ENCODE measurements at places on chromosomes 5 and 9.

DNA sequence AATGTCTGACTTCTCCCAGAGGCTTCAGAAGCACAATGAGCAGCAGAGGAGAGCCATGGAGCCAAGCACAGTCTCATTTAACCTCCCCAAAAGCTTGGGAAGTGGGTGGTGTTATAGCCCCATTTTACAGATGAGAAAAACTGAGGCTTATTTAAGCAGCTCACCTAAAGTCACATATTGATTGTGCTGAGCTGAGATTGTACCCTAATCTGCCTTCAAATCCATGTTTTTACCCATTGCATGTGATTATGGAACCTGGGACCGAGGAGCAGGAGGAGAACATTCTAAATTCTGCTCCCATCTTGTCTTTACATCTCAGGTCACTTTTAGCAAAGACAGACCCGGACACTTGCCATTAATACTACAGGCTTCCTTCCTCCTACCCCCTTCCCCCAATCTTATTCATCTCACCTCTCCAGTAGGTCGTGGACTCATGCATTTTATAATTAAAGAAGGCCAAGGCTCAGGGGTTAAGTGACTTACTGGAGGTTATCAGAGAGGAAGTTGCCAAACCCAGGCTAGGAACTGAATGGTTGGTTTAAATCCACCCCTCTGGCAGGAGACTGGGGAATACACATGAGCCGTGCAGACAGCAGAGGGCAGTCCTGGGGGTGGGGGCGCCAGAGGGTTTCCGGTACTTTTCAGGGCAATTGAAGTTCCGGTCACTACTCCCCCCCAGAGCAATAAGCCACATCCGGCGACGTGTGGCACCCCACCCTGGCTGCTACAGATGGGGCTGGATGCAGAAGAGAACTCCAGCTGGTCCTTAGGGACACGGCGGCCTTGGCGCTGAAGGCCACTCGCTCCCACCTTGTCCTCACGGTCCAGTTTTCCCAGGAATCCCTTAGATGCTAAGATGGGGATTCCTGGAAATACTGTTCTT lies 51.0 kb upstream of the IL17B start:
- no peak for DNase-seq

GRCh38 chr9:135692410-135692809 lies 6.9 kb downstream of the SOHLH1 start:
- no peak for DNase-seq

GRCh38 chr5:89883967-89884366 lies 525.6 kb downstream of the CETN3 start:
- DNase-seq, result no peak

GRCh38 chr5:143511736-143512135 lies 108.2 kb upstream of the NR3C1 start:
- no peak for DNase-seq

- no peak for DNase-seq
These were observed 4.6 kb downstream of the NMRK1 start for GRCh38 chr9:75083188-75083970.

GRCh38 chr9:120545701-120546550 lies 34.0 kb downstream of the CDK5RAP2 start:
- DNase-seq, result no peak

- no peak for DNase-seq
These were observed 16.9 kb downstream of the PDGFRB start for GRCh38 chr5:150138551-150139265.

DNA sequence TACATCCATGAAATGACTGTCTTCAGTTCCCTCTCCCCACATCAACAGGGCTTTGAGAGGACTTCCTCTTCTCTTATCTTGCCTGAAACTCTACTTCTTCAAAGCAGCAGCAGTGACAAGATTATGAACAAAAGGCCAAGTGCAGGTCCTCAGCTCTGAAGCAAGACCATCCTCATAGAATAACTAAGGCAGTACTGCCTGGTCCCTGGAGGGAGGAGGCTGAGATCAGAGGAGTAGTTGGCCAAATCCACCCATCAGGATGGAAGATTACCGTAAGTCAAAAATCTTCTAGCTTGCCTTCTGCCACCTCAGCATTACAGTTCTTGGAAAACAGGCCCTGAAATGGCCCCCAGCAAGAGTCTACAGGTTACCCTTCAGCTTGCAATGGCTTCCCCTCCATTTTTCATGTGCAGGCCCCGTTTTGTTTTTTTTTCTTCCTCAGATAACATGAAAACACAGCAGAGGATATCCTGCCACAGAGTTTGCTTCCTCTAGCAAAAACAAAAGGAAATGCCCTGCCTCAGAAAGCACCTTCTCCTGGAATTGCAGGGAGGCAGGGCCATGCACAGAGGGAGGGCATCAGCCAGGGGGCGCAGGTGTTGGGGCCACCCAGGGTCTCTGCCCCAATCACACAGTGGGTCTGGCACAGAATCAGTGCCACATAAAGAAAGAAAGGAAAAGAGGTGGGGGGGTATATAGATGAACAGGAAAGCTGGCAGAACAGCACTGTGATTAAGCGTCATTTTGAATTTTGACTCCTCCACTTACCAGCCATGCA lies 40.0 kb downstream of the KLHL3 start:
- no peak for DNase-seq

DNA sequence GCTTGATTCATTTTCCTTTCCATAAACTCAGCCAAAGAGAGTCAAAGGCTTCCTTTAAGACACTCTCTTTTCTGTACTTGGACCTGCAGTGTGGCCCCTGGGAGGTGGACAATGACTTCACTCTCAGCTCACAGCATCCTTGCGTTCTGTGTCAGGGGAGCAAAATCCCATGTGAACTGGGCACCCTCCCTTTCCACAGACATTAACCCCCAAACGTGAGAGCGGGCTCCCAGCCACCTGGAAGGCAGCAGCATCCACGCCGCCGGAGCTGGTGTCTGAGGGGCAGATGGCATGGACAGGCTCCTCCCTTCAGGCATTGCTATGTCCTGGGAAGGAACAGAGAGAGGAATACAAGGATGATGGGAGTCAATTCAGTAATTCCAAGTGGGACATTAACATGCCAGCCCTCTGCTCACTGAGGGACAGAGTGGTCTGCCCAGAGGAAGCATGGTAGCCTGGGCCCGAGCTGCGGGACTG lies 39.5 kb downstream of the TRIP13 start:
- DNase-seq, result no peak

DNA sequence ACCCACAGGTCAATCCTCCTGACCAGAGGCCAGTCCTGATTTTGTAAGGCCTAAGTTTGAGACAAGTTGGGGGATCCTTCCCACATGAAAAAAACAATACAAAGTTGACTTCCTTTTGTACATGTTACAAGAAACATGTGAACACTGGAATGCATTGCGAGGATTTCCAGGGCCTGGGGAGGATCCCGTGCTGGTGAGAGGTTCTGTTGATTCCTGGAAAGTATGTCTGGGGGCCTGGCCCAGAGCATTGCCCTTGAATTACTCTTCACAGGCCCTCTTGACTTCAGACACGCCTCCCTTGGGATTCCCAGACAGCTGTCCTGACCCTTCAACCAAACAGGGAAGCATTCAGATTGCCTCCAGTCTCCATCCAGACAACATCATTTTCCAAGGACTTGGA lies 234.2 kb upstream of the IRX2 start:
- DNase-seq, result no peak

DNA sequence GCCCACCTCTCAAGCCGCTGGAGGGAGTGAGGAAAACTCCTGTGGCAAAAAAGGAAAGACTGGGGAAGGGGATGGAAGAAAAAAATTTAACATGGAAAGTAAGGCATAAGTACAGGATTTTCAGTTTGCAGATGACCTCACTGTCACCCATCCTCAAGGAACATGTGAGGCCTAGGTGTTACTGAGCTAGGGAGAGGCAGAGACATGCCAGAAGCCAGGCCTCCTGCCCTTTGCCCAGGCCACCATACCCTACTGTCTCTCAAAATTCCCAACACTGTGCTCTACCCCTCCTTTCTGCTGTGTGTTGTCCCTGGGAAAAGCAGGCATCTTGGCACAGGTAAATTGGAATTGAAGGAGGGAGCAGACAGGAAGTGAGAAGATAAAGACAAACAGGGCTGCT lies 4.4 kb upstream of the MGAT1 start:
- DNase-seq, result no peak

GRCh38 chr5:10246761-10247160 lies 2.9 kb downstream of the ATPSCKMT start:
- no peak for DNase-seq

DNA sequence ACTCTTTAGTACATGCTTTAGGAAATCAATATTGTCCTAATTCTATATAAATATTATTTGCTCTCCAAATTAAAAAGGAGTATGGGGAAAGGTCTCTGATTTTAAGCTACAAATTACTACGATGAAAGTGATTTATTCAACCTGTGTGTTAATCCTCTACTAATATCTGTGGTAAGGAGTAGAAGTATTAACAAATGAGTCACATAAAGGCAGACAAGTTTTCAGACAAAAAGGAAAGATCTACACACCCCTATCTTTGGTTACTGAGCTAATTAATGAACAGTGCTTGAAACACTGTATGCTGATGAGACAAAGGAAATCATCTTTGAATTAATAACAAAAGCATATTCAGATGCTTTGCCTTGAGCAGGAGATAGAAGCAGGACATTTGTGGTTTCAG lies 15.9 kb downstream of the LOX start:
- no peak for DNase-seq

DNA sequence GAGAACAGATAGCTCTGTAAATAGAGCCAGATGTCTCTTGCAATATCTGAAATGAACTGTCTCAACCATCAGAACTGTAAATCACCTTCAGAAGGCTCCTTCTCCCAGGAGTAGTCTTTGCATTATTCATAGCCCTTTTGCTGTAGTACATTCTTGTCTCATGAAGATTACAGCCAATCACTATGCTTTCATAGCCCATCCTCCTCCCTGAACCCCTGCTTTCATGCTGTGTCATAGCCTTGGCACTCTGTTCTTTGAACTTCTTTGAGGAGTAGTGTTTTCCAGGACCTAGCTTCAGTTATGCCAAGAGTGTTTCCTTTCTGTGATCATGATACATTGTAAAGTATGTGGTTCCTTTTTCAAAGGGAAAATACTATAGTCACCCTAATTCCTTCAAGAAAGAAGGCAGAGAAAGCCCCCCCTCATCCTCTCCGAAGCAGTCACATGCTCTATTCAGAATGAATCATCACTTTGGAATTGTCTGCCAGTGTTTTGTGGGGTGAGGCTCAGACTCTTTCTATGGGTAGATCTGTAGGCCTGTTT lies 61.1 kb downstream of the GRIA1 start:
- DNase-seq, result no peak

DNA sequence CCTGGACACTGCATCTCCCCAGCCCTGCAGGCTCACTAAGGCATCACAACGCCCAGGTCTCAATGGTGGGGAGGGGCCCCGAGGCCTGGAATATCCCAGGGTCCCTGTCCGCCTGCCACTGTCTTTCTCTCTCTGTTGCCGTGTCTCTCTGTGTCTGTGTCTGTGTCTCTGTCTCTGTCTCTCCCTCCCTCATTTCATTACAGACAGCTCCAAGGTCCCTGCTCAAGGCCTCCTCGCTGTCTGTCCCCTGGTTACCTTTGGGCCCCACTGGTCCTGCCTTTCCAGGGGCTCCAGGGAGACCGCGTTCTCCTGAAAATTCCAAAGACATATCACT lies 3.2 kb downstream of the FCN1 start:
- DNase-seq, result no peak

Data from stimulated activated CD4-positive, alpha-beta T cell treated with anti-CD3 and anti-CD28 coated beads, TNF-alpha, amount 100 ng/mL, for 24 hours (primary cell).